ENCODE measurements at places on chromosomes 3 and 15. TPM values are rescaled to one million over a fixed set of nuclear protein-coding genes. Genes with fewer than 3 reads are reported as not detected.

The TM4SF4 gene
- total RNA-seq, result 0.67 TPM

The C3orf33 gene
- total RNA-seq, result 1.1 TPM

The CCR1 gene
- total RNA-seq, result not detected

The NEK10 gene
- 1.2 TPM for total RNA-seq

The BLOC1S6 gene
- total RNA-seq, result 30.1 TPM

The MYZAP gene
- 55.3 TPM for total RNA-seq

The CCR8 gene
- total RNA-seq, result not detected

The TMPRSS7 gene
- total RNA-seq, result not detected

The PARP14 gene
- total RNA-seq, result 41.9 TPM

The SPINK8 gene
- not detected for total RNA-seq

The ARPIN gene
- 13.3 TPM for total RNA-seq

The NUP210 gene
- 3.0 TPM for total RNA-seq

The SLCO3A1 gene
- 30.9 TPM for total RNA-seq

The CLDN16 gene
- total RNA-seq, result not detected

The ADAMTS7 gene
- total RNA-seq, result 55.1 TPM

The SLC28A1 gene
- not detected for total RNA-seq

The C15orf39 gene
- total RNA-seq, result 132 TPM
